ENCODE measurements at places on chromosomes 6 and 20.
A peak's percentile ranks its signal among the peaks of the same experiment; 100 is the strongest.

GRCh38 chr6:52335576-52335975 lies 26.4 kb upstream of the PAQR8 start:
- no peak for DNase-seq

GRCh38 chr6:40599555-40599954 lies 12.4 kb upstream of the LRFN2 start:
- DNase-seq = no peak

DNA sequence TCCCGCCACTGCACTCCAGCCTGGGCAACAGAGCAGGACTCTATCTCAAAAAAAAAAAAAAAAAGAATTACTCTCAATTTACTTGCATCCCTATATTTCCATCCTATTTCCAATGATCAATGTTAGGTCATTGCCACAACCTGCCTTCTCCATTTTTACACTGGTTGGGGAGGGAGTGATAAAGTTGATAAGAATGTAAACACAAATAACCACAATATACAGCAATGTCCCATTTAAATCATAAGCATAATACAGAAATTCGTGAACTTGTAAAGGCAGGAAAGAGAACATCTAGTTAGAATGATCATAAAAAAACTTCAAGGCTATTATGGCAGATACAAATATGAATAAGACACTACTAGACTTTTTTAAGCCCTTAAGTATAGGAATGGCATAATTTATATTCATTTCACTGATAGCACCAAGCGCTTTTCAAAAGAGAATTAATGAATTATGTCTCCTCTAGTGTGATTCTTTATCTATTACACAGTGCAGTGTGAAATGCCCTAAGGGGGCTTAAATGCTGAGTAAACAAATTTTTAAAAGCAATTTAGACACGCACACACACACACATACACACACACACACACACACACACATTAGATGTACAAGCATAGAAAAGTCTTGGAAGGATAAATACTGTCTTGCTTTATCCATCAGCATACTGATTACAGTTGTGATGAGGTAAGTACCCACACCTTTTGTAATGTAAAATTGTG lies 33.5 kb upstream of the RAB23 start:
- no peak for DNase-seq

DNA sequence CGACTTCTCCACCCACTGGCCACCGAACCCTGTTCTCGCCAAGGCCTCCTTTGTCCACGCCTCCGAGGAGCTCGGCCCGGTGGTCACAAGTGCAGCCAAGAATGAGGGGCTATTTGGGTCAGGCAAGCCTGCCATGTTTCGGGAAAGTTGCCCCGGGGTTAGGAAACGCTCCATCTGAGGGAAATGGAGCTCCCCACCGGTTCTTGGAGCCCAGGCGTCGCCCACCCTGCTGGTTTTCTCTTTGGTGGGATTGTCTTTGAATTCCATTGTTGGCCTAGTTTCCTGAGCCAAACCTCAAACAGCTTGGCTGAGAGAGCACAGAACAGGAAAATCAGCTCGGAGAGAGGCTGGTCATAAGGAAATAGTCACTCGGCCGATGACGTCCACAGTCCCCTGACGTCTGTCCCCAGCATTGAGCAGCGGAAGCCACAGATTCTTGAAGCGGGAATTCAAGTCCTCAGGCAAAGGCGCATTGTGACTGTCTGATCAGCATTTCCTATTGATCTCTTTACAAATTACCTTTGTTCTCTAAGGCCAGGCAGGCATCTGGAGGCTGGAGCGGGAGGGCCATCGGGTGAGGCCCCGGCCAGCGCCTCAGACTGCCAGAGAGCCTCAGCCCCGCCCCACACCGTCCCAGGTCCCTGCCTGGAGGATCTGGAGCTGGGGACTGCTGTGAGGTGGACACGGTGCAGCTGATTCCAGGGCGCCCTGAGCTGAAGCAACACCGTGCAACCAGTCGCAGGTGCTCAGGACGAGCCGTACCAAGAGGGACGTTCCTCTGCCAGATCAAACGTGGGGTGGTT lies 138.6 kb downstream of the DLL1 start:
- DNase-seq = no peak

DNA sequence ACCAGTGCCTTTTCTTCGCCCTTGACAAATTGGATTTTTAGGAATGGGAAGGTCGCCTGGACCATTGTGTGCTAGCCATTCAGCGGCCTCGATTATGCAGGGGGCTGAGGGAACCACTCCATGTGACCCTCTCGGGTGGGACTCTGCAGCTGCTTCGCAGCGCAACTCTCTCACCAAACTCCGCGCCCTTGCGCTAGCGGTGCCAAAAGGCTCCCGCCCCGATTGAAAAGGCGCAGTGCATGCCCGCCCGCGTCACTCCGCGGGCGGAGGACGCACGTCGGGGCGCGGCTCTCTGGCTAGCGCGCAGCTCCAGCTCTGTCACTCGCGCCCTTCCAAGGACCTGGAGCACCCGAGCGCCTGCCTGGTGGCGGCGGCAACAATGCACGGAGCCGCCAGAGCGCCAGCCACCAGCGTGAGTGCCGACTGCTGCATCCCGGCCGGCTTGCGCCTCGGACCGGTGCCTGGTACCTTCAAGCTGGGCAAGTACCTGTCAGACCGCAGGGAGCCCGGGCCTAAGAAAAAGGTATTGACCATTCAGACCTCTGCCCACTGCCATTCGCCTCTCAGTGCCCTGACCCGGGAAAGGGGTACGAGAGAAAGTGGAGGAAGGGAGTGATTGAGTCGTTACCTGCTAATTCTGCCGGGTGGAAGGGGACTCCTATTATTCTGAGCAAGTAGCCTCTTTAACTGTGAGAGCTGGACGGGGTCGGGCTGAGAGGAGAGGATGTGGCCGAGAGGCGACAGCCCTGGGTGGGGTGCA lies at the start of gene PRDM13:
Gene PRDM13 (plus strand): TSS at position 178 of the 760 bp plus-strand sequence. CDS start 202 bp downstream, at position 380.
- DNase-seq = no peak

DNA sequence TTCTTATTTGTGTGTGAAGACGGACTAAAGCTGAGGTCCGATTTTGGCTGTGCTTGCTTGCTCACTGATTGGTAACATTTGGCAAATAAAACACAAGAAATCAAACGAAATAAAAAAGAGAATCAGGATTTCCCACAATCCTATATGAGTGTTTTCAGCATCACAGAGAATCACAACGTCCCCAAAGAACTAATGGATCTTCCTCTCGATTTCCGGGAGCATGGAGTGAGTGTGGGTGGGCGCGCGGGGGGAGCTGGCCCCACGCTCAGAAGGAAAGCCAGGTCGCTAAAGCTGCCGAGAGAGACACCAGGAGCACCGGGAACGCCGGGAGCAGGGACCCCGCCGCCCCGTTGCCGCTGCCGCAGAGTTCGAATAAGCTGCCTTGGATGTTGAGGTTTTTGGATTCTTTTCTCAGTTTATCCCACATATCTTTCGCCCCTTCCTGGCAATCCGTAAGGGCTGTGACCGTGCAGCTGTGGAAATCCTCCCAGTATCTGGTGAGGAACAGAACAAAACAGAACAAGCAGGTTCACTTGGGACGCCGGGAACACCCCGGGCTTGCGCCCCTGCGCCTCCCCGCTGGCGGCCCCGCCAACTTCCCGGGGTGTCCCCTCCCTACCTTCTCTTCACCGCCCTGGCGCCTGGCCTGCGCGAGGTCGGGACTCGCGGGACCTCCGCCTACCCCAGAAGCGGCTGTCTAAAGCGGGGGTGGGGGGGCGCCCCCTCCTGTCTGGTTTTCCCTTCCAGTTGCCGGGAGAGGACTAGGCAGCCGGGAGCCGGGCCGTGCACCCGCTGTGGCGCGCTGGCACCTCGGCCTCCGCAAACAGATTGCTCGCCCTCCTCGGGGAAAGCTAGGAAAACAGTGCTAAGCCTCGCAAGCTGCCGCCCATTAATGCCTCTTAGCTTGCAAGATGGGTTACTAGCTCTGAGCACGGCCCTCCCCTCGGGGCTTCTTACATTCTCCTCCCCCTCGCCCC lies 7.7 kb downstream of the NRN1 start:
- DNase-seq = peak; percentile 50

- DNase-seq = no peak
These were observed 17.4 kb downstream of the SIM1 start for GRCh38 chr6:100447081-100447899.

DNA sequence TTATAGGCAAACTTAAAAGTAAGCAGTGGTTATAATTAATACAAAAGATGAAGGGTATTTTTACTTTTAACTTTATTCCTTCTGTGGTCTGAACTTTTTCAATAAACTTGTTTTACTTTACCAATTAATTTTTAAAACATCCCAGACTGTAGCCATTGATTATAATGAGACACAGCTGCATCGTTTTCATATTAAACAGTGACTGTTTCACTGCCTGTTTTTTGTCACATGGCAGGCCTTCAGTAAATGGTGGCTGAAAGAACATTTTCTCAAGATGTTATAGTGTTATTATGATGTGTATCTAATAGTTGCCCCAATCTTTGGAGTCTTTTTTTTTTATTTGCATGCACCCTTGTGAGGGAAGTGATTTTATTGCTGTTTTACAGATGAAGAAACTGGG lies 95.1 kb downstream of the PLCB4 start:
- no peak for DNase-seq

DNA sequence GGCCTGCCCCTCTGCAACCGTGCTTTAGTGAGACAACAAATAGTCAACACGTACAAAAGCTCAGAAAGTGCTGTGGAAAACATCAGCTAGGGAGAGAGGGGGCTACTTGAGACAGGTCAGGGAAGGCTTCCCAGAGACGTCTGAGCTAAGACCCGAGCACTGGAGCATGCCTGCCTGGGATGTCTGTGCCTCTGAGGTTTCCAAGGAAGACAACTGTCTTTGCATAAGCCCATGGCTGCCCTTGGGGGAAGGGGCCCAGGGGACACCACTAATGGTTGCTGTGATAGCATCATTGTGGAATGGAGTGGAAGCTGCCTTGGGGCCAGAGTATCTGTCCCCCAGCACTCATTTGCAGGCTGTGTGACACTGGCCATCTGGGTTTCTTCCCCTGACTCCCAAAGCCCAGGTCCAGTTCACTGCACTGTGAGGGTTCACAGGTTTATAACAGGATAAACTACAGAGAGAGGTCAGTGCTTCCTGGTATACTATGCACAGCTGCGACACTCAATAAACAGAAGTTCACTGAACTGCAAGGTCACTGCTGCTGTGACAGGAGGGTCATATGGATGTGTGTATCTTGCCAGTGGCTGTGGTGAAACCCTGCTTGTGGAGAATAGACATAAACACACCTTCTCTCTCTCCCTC lies 1.5 kb upstream of the ARFGEF2 start:
- DNase-seq = no peak

- no peak for DNase-seq
These were observed 325.5 kb upstream of the CITED2 start for GRCh38 chr6:139699911-139700310.

DNA sequence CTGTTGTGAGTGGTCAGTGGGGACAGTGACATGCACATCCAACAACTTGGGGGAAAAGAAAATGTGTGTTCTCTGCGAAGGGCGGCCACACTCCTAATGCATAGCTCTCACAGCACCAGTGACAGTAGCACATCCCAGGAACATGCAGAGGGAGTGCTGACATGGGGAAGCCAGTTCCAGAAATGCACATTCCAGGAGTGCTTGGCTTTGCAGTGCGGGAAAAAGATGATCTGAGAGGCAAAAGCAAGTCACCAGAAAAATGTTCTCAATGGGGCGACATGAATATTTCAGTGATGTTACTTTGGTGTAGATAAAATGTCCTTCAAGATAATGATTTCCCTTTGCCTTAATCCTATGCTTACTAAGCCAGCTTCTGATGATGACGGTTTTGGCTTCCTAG lies 42.9 kb upstream of the PDE10A start:
- DNase-seq = no peak

- no peak for DNase-seq
These were observed 15.2 kb upstream of the CST9L start for GRCh38 chr20:23583526-23583925.

DNA sequence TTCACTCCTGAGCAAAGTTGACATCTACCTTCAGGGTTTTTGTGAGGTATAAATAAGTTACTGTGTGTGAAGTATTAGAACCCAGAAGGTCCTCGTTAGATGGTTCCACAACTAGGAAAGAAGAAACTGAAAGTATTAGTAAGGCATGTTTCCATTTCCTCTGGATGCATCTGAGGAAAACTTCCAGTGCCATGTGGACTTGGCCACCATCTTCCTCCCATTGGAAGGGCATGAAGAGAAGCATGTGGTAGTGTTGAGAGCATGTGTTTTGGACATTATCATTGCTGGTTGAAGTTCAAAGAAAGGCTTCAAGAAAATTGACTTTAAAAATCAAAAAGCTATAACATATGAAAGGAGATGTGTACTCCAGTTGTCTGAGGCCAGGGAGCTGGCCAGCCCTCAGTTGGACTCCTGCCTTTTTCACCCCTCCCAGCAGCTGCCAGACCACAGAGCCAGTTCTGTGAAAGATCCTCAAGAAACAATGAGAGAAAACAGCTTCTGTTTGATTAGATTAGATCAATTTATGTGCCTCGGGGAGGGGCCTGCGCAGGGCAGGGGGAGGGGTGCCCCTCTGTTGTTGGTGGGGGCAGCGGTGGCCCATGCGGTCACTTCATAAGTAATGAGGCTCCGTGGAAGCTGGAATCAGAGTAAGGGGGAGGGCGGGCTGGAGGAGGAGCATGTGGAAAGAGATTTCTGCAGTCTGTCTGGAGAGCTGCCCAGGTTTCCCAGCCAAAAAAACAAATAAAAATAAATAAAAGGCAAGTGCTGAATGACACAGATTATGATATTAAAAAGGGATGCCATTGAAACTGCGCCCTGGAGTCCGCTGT lies 154.0 kb downstream of the JARID2 start:
- peak; percentile 79 for DNase-seq

- peak; percentile 4 for DNase-seq
These were observed 38.6 kb upstream of the GGTLC1 start for GRCh38 chr20:24027229-24027628.

GRCh38 chr6:93183531-93183972 lies 235.8 kb downstream of the EPHA7 start:
- DNase-seq = no peak

GRCh38 chr6:108877046-108877751 lies 29.0 kb downstream of the ARMC2 start:
- DNase-seq = peak; percentile 92

GRCh38 chr20:48728042-48728825 lies 99.6 kb downstream of the PREX1 start:
- DNase-seq = no peak

DNA sequence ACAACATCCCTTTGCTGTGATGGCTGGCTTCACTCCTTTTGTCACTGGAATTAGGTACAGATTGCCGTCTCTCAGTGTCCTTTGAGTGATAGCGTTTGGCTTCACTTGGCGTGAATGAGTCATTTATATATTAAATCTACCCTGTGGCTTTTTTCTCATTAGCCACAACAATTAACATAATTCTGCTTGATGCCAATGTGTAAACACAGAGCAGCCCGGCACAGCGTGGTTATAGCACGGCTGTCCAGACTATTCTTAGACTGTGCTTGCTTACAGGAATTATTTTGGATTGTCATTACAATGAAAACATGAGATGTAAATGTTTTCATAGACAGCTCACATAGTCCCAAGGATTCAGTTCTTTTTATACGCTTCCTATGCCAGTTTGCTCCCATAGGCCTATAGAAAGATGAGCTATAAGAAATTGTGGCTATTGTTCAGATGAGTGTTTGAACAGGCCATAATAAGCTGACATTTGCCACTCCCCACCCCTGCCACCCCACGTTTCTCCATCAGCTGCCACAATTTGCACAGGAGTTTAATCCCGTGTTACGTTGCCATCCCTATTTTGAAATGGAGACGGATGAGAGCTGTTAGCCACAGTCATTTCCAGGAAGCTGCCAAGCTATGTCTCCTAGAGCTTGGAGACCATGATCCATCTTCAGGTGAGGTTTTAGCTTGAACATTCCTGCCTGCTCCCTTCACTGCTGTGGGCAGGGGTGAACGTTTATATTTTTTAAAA lies 65.9 kb downstream of the PPP1R14C start:
- DNase-seq = no peak

- DNase-seq = peak; percentile 1
These were observed 37.1 kb upstream of the SLC4A11 start for GRCh38 chr20:3275966-3276679.
